ENCODE measurements at places on chromosomes 2 and 18.

DNA sequence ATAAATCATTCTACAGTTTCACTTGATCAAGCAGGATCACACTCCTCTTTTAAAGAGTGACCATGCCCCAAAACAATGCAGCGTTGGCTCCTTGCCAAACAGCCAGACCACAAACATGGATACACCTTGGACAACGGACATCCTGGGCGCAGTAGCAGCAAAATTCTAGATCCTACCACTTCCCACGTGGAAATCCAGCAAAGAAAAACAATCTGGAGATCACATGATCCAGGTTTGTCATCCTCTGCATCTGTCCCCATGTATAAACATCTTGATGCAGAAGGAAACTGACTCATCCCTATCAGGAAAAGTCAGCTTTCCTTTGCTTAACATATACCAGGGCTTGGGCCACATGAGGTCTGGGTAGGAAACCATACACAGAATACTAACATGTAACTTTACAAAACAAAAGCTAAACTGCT lies 53.1 kb downstream of the ZNF521 start:
- peak; percentile 93 for DNase-seq

DNA sequence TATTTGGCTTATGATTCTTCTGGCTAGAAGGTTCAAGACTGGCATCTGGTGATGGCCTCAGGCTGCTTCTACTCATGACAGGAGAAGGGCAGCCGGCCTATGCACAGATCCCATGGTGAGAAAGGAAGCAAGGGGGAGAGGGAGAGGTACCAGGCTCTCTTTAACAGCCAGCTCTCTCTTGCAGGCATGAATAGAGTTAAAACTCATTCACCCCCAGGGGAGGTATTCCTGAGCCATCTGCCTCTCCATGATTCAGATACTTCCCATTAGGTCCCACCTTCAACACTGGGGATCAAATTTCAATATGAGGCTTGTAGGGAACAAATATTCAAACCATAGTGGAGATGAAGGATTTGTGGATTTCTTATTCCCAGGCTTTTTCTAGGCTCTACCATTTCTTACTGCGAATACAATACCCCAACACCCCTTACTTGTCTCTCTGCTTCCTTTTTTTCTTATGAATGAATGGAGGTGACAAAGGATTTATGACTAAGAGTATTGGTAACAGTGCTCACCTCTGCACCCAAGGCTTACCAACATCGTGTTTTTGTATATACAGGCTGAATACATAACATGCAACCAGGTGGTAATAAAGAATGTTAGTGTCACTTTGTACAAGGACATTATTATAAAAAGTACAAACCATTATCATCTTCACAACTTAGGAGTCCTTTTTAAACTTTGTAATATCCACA lies 454.6 kb upstream of the TRIB2 start:
- peak; percentile 47 for DNase-seq

- peak; percentile 84 for DNase-seq
Observed at GRCh38 chr2:73938718-73939352, 12.2 kb downstream of the DGUOK start.

GRCh38 chr2:4962419-4962818 lies 729.8 kb upstream of the SOX11 start:
- no peak for DNase-seq

GRCh38 chr2:38935568-38936172 lies 46.0 kb downstream of the ARHGEF33 start:
- peak; percentile 31 for DNase-seq

DNA sequence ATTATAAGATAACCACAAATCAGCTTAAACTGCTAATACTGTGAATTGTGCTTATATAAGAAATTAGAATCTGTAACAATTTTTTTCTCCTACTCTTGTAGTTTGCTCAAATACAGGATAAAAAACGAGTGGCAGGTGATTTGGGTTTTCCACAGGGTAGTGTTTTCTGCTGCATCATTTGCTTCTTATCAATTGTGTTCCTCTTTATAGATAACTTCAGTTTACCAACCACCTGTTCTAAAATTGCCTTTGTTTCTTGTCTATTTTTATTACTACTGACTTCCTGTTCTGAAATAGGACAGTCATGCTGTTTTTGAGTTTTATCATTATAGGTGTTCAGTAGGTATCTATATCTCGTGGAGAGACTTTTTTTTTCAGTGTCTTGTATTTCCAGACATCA lies 56.9 kb downstream of the MFSD6 start:
- no peak for DNase-seq

GRCh38 chr2:129872446-129872845 lies 107.0 kb upstream of the RAB6C start:
- DNase-seq = no peak

DNA sequence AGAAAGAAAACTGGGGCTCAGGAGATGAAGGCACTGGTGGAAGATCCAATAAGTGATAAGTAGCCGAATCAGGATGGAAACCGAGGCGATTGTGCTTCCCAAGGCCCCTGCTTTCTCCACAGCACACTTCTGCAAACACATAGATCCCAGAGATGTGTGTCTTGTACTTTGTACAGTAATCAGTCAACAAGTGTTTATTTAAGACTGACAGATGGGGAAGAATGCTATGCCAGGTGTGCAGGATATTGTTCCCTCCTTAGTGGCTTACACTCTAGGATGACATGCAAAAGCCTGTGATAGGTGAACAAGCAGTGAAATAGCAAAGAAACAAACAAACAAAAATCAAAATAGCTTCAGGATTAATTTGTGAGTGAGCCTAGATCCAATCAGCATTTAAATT lies 116.6 kb downstream of the ACTR3 start:
- no peak for DNase-seq
